ENCODE measurements at places on chromosomes 16 and 17.

DNA sequence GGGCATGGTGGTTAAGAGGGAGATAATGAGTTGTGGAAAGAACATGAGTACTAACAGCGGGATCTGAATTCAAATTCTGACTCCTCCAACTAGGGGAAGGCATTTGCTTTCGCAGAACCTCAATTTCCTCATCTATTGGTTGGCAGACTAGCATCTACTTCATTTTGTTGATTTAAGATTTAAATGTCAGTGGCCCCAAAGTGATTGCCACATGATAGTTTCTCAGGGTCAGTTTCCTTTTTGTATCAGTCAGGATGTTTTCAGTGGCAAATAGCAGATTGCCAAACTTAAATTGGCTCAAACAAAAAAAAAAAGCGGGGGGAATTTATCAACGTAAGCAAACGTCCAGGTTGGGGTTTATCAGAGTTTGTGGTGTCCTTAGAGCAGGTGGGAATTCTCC, 25.1 kb upstream of the NOS2 start:
- DNase-seq: no peak

DNA sequence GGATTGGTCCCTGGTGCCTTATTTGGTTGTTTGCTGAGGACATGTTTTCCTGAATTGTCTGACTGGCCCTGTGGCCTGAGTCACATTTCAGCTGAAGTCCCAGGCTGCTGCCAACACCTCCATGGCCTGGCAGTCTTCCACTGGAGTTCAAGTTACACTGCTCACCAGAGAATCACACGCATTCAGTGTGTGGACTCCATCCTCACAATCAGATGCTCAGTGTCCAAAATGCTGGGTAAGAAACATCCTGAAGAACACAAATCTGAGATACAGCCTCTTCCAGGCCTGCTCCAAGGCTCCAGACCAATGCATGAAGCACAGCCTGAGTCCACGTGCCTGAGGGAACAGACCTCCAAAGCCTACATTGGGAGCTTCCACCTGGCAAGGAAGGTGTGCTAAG, 19.2 kb downstream of the CD300LB start:
- peak; percentile 47 for DNase-seq

DNA sequence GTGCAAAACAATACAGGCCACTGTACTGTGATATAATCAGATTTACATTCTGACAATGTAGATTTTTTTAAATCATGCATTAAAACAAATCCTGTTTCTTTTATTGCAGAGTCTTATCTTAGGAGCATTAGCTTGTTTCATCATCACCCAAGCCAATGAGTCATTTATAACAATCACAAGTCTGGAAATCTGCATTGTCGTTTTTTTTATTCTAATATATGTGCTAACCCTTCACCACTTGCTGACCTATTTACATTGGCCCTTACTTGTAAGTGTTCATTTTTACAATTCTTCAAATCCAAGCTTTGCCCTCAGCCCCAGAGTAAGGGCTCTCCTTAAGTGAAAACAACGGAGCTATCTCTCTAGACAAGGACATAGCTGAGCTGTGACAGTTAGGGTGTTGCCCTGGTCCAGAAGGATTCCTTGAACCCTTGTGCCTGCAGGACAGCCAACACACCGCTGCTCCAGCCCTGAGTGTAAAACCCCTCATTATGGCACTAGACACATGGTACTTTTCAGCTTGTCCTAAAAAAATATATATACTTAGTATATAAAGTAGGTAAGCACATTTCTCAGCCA, 3.7 kb downstream of the CMTM1 start:
- DNase-seq: peak; percentile 38

DNA sequence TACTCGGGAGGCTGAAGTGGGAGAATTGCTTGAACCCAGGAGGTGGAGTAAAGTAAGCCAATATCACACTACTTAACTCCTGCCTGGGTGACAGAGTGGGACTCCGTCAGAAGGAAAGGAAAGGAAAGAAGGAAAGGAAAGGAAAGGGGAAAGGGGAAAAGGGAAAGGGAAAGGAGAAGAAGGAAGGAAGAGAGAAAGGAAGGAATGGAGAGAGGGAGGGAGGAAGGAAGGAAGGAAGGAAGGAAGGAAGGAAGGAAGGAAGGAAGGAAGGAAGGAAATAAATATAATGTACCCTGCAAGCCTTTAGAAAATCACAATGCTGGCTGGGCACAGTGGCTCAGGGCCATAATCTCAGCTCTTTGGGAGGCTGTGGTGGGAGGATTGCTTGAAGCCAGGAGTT, 27.3 kb downstream of the SLC5A11 start:
- DNase-seq: no peak

DNA sequence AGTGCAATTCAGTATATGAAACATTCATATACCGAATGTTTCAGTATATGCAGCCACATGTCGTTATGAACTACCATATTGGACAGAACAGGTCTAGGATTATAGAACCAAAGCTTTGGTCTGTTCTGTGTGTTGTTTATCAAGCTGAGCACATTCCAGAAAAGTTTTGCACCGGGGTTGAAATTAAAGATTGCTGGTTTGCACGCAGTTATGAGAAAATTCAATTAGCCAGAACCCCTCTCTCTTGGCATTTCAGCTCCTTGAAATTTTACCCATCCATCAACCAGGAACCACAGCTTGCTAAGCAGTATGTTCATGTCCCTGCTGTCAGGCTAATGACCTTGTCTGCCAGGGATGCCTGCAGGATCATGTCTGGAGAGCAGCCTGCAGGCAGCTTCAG, 9.5 kb downstream of the KRT32 start:
- no peak for DNase-seq

- no peak for DNase-seq
Observed at GRCh38 chr16:88768071-88768783, 16.8 kb downstream of the PIEZO1 start.

DNA sequence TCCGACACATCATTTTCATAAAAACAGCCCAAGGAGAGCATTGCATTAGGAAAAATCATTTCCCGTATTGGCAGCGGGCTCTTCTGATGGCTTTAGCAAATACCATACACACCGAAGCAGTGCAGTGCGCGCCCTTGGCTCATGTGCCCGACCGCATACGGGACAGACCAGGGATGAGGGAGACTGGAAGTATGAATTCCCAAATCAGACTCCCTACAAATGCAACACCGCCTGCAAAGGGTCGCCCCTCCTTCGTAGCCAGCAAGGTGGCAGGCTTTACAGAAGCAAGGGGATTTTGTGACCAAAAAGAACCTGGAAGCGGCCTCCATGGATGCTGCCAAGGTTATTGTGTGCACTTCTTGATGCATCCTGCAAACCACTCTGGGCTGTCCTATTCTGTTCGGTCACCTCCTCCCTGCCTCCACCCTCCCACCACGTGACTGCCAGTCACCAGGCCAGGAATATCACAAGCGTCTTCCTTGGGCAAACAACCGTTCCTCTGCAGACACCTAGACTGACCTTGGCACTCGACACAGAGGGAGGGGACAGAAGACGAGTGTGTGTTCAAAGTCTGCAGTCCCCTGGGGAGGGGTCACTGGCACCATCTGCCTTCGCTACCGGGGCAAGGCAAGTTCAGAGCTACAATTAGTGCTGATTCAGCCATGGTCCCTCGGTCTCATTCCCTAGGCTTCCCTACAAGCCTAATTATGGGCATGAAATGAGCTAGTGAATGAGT, 460.4 kb downstream of the SLC39A11 start:
- no peak for DNase-seq

DNA sequence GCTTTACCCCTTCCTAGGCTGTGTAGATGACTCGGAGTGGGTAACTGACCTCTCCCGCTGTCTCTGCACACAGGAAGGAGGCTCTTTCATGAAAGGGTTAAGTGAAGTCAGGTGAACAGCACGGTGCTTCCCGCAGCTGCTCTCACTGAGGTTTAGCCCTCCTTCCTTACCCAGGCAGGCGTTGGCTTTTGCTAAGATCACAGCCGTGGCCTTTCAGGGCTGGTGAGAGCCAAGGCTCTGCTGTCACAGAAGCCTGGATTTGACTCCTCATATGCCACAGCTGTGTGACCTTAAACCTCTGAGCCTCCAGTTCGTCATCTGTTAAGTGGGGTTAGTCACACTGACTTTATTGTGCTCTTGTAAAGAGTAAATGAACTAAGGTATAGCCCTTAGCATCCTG, 90.9 kb upstream of the PLCG2 start:
- no peak for DNase-seq

DNA sequence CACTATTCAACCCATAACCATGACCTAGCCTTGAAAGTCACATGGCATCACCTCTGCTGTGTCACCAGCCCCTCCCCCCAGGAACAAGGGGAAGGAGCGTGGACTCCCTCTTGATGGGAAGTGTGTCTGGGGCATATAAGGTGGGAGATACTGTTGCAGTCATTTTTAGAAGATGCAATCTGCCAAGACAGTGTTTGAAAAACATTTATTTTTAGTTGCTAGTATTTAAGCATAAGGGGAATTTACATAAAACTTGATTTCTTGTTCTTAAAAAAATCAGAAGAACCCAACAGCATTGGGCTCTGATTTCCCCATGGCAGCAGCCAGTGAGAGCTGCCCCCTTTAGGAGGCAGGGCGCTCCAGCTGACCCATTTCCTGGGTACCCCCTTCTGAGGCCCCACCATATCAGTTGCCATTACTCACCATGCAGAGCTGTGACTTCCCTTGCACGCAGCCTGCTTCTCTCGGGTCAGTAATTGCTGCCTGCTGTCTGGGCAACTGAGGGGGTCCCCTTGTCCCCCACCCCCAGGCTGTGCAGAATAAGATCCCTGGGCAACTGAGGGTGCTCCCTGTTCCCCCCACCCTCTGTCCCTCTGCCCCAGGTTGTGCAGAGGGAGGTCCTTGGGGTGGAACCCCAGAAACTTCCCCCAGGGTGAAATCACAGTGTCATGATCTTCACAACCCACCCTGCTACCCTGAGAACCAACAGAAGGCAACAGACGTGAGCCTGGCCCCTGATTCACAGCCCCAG, 11.8 kb upstream of the CDC42EP4 start:
- DNase-seq: no peak

- DNase-seq: no peak
Observed at GRCh38 chr17:35129973-35130351, 8.5 kb downstream of the FNDC8 start.

DNA sequence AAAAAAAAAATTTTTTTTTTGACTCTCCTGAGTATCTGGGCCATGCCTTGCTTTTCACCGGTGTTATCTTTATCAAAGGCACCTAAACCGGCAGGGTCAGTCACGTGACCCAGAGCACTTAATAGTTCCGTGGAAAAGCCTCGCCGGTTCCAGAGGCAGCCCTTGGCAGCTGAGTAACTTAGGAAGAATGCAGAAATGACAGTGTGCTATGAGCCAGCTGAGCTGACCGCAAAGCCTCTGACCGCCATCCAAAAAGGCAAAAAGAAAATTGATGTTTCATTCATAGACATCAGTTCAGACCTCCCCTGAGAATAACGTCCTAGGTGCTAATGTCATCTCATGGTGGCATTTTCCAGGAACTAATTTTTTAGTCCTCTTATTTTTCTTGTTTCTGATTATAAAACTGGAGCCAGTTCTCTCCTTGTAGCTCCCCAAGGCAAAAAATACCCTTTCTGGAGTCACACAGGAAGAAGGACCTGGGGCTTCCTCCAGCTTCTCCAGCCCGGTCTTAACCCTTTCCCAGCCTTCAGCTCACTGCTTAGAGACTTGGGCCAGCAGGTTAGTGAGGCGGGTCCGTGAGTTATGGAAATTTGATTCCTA, 122.6 kb downstream of the SOCS1 start:
- DNase-seq: peak; percentile 6

GRCh38 chr16:29705030-29705429, 26.1 kb downstream of the QPRT start:
- DNase-seq: no peak

DNA sequence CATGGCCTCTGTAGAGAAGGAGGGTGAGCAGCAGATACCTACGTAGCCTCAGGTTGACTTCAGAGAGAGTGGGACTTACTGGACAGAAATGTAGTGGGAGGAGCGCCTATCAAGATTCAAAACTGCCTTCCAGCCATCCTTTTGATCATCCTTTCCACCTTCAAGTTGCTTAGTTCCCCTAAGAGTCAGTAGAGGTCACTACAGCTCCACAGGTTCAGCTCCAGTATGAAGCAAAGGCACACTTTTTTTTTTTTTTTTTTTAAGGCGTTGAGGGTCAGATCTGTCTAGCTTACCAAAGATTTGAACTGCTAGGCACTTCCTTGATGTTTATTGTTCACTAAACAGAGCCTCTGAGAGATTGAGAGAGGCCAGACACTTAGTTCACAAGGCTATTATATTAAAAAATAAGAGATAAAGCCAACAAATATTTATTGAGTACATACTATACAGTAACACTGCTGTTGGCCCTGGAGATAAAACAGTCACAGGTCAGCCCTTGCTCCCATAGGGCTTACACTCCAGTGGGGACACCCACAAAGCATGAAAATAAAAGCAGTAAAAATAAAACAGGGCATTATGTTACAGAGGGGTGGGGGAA, 3.1 kb downstream of the RNF227 start:
- peak; percentile 69 for DNase-seq

DNA sequence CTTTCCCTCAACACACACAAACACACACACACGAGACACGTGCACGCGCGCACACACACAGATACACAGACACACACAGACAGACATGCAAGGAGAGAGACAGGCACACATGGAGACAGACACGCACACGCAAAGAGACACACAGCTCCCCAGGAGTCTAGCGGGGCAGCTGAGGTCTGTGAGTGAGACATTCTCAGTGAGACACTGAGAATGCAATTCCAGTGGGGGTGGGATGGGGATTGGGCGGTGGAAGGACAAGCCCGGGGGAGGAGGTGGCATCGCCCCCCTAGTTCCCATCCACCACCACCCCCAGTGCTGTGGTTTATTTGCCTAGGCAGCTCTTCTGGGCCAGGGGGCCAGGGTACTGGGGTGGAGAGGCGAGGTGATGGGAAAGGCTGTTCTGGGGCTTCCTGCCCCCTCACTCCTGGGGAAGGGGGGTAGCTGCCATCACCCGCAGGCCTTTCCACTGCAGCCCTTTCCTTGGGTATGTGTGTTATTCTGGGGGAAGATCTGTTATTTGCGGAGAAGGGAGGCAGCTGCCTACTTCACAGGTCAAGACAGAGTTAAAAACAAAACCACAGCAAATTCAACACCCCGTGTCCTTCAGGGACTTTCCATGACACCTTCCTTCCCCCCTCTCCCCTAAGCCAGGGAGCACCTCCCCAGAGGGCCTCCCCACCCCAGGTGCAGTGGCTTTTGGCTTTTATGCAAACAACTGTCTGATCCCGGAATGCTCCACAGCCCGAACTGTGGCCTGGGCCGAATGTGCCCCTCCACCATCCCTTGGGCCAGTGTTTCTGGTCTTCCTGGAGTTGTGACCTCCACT, 18.0 kb downstream of the GRB7 start:
- DNase-seq: no peak

GRCh38 chr16:89135971-89136765, 35.4 kb upstream of the CDH15 start:
- DNase-seq: no peak

GRCh38 chr16:81319221-81319912, 4.6 kb downstream of the GAN start:
- DNase-seq: no peak
